Activated naive CD4-positive, alpha-beta T cell (primary cell): ENCODE measurements at places on chromosomes 2 and 18.

DNA sequence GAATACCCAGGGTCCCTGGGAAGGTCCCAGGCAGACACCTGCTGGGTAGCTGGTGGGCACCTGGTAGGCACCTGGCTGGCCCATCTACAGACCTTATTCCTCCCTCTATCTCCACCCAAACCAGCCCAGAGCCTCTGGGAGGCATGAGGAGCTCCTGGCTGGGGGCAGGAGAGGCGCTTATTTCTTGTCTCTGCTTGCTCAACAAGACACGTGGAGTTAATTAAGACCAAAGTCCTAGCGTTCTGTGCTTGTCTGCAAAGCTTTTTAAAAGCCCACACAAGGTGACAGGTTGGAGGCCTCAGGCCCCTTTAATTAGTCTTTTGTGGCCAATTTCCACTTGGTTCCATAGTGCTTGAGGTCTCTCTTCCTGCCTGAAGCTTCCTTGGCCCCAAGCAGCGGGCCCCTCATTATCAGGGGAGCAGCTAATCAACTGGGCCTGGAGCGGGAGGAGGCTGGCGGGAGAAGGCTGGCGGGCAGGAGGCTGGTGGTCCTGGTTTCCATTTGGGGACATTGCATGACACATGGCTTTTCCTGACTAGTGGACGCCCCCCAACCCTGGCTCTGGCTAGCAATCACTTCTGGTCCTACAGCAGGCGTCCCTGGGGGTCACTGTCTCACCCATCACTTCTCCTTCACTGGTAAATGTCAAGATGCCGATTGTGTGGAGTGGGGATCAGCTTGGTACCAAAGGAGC lies 65.4 kb upstream of the HDAC4 start:
- no peak for DNase-seq

GRCh38 chr2:129780316-129781270 lies 198.9 kb upstream of the RAB6C start:
- no peak for DNase-seq

DNA sequence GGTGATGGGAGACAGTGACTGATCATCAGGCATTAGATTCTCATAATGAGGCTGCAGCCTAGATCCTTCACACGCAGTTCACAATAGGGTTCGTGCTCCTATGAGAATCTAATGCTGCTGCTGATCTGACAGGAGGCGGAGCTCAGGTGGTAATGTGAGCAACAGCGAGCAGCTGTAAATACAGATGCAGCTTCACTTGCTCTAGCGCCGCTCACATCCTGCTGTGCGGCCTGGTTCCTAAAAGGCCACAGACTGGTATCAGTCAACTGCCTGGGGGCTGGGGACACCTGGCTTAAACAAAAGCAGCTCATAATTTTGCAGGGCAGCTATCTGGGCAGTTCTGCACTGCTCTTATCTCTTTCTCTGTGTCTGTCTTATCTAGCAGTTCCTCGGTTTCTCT lies 20.4 kb upstream of the CD226 start:
- DNase-seq, result no peak

DNA sequence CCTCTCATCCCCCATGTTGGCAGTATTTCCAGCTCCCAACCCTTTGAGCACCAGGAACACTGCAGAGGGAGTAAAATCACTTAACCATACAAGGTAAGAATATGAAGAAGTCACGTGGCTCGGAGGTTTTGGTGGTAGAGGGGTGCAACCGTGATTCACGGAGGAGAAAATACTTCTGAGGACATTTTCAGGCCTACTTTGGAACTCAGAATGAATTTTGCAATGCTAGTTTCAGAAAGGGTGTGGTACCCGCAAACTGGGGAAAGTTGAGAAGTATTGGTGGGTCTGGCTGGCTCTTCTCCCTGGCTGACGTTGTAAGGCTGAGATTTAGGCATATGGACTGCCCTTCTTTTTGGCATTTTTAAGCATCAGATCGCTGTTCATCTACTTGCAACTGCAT lies 442 bp downstream of the SERPINB5 start:
- no peak for DNase-seq

- DNase-seq, result no peak
These were observed 63.0 kb upstream of the PLA2R1 start for GRCh38 chr2:160125366-160125765.

- DNase-seq, result no peak
These were observed 17.2 kb downstream of the INPP1 start for GRCh38 chr2:190360561-190360960.

DNA sequence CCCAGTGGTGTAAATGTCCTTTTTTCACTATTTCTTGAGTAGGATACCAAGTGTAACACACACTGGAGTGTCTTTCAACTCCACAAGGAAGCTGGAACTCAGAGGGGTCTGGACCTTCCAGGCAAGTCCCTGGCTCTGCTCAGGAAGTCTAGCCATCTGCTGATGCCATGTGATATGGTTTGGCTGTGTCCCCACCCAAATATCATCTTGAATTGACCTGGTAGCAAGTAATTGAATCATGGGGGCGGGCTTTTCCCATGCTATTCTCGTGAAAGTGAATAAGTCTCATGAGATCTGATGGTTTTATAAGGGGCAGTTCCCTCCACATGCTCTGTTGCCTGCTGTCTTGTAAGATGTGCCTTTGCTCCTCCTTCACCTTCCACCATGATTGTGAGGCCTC lies 99.4 kb upstream of the CDC42EP3 start:
- DNase-seq, result no peak

GRCh38 chr2:64328756-64329155 lies 125.2 kb upstream of the LGALSL start:
- DNase-seq, result no peak

DNA sequence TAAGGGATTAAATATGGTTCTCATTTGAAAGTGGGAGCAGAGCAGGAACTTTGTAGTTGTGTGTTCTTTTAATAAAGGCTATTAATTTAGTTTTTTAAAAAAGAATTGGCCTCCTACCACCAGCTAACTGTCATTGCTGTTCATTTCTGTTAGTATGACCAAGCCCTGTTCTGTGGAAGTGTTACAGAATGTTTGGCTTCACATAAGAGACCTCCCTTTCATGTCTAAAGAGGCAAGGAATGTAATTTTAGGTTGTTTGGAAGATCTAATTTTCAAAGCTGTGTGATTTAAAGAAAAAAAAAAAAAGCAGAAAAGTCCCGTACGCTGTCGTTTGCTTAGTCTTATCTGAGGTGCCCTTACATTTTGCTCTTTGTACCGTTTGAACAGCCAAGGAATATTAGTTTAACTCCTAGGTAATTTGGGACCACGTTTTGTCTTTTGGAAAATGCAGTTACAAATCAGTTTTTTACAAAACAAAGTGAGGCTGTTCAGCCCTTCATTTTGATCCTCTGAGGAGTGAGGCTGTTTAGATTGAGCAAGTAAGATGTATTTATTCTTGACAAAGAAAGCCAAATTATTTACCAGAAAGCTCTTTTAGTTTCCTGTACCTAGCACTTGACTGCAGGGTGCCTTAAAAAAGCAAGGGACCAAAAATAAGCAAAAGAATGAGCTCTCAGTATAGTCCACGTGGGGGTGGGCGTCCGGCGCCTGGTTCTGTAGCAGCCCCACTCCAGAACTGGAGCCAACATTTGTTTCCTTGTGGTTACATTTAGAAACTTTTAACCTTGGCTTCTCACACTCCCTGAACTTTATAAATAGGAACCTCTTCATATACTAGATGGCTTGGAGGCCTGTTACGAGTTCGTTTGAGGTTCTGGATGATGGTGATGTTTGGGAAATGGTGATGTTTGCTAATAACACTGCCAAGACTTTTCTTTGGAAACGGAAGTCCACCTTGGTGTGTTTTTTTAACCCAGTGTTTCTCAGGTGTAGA lies 136.2 kb downstream of the FMNL2 start:
- DNase-seq, result no peak

DNA sequence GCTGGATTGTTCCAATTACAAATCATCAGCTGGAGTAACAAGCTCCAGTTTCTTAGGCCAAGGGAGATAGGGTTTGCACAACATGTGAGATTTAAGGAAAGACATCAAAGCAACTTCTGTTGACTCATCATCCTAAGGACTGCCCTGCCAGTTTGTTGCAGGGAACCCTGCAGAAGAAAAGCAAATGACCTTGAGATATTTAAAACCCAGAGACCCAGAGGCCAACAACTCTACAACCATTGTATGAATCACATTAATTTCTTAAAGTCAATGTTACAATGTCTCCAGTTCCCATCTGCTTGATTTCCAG lies 491.8 kb upstream of the ACVR2A start:
- no peak for DNase-seq
